ENCODE measurements at places on chromosomes 5 and 9.
A peak's percentile ranks its signal among the peaks of the same experiment; 100 is the strongest.

DNA sequence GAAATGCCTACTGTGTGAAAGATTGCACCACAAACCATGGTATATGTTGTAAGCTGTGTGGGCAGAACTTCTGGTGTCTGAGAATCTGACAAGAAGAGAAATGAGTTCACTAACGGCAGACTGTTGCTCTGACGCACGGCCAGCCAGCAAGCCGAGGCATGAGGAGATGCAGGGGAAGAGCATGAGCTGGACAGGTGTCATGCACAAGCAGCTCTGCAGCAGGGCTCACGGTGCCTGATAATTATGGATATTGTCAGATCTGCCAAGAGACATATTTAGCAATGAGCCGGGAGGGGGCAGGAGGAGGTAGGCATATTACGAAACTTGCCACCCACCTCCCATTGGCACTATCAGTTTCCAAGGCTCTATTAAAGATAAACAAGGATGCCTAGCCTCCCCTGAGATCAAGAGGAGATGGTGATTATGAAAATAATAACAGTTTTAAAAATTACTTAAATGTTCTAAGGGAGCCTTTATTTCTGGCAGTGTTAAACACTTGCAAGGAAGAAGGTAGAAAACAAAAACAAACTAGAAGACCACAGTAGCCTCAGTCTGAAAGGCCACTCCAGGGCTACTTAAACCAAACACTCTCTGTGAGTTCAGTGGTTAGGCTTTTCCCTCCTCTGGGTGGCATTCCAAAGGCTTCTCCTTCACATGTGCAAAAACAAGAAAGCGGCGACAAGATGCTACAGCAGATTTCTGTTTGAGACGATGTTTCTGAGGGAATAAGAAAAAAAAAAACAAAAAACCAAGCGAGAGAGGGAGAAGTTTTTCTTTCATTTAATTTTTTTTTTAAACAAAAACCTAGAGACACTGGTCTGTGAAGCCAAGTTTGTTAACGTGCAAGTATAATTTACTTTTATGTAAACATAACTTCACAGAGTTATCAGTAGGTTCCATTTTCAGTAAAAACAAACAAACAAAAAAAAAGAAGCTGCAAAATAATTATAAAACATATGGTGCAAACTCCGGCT, 339.5 kb downstream of the BNC2 start:
- DNase-seq: no peak

DNA sequence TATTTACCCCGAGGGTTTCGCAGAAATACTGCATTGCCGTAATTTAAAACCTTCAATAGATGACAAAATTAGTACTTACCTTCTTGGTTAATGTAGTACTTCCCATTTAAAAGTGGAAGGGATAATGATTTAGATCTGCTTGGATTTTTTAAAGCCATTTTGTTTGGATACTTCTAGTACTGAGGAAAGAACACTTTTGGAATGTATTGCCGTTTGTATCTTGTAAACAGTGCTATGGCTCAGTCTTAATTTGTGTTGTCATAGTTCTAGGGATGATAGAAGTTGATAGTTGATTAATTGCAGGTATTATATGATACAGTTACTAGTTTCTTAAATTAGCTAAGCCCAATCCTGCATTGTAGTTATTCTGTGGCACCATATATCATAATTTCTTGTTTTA, 33.1 kb downstream of the TNPO1 start:
- DNase-seq: no peak

GRCh38 chr5:133114166-133114932, 62.5 kb downstream of the HSPA4 start:
- DNase-seq: no peak

DNA sequence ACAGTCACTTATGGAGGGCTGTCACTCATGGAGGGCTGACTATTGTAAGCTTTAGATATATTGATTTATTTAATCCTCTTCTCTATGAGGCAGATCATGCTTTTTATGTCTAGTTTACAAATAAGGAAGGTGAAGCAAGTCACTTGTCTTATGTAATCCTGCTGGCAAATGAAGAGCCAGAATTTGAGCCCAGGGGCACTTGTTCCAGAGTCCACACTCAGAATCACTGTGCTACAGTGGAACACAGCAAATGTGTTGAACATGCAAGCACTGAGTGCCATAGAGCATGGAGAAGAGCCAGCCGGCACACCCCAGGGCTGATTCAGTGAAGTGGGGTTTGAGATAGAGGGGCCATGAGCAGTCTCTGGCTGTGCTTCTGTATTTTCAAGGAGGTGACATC, 326.6 kb downstream of the MARCHF11 start:
- DNase-seq: no peak

DNA sequence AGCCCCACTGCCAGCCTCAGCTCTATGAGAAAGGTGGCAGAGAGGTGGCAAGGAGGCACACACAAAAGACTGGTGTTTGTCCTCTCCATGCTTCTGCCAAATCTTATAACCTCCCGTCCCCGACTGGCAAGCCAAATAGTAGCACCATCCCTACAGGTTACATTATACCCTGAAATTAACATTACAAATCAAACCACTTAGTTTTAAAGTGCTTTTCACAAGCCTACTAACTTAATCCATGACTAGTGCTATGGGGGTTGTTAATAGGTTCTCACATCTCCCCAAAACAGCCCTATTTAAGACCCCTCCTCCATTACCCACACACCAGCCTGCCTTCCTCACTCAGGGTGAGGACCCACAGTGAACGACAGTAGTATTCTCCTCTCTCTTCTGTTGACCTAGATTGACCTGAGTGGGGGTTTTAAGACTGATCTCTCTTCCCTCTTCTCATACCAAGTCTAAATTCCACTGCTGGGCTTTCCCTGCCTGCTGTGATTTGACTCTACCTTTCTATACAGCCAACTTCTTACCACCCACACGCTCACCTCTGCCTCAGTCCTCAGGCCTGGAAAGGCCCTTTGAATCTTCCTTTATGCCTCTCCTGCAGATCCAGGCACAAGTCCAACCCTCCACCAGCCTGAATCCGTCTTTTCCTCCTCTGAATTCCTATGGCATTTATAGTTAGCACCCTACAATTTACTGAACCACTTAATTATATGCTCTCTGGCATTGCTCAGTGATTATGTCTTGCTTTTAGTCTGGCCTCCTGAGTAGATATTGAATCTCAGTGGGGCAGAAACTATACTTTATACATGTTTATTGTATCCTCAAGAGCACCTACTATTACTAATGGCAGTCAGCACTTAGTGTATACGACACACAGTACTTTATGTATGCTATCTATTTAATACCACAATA, 116.1 kb downstream of the TMEM174 start:
- no peak for DNase-seq

DNA sequence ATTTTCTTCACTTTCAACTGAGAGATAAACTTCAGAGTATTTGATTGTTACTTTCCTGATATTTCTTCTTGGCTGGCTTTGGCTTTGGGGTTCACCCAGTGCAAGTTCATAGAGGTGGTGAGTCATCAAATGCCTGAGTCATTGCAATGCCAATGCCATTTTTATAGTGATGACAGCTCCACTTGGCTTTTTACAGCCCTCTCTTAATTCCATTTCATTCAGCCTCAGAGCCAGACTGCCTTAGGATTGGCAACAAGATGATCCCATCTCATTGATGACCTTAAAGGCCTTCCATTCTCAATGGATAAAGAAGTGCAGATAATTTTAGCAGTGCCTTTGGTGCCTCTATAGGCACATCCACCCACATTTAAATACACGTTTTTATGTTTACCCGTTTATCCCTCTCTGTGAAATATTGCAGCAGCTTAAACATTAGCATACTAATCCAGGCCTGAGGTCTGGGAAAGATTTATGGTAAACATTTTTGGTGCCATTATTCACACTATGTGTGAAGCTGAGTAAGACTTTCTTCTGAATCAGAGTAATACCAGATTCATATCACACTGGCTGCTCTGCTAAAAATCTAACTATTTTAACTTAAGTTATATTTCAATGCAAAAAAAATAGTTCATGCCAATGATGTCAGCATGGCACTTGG, 88.9 kb upstream of the TYRP1 start:
- DNase-seq: no peak

DNA sequence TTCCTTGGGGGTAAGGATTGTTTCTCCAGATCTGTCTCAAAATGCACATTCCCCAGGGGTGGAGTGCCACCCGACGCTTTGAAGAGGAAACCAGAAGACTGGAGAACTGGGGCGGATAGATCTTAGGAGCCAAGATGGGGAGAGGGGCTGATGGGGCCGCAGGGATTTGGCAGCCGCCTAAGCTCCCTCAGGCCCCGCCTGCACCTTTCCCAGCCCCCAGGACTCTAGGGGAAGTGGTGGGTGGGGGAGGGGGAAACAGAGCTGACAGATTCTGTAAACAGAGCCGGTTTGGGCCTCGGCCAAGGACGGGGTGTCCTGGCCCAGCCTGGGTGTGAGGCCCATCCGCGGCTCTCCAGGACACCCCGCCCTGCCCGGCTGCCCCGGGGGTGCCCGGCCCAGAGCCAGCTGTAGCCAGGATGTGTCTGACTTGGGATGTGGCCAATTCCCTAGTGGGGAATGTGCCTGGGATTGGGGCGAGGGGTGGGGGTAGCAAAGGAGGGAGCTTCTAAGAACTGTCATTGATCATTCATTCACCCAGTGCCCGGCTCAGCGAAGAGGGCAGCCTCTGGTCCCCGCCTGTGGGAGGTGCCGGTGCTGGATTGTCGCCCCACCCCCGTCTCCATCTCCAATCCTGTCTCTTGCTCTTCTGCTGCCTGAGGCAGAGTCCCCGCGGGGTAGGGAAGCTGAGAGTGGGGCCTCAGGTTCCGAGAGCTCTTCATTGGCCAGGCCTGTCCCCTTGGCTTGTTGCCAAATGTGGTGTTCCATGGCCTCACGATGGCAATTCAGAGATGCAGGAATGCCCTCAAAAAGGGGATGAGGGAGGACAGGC, 54.8 kb upstream of the CDKN2AIPNL start:
- peak; percentile 51 for DNase-seq

DNA sequence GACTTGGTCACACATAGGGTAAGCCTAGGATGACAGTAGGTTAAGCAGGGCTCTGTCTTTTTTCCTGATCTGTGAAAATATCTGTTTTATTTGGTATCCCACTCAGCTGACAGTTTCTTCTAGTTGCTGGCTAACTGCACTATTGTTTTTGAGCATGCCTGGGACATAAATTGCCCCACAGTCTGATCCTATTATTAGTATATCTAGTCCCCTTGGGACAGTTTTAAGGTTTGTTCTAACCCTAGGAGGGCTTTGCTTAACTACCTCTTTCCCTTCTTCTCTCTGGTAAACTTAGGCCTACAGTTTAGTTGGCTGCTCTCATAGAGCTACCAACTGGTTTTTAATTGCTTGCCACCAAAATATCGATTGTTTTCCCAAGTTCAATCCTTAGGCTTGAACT, 446.6 kb downstream of the ARHGEF28 start:
- no peak for DNase-seq

All from GM20000 (cell line).